ENCODE measurements at places on chromosomes 12 and 14.

DNA sequence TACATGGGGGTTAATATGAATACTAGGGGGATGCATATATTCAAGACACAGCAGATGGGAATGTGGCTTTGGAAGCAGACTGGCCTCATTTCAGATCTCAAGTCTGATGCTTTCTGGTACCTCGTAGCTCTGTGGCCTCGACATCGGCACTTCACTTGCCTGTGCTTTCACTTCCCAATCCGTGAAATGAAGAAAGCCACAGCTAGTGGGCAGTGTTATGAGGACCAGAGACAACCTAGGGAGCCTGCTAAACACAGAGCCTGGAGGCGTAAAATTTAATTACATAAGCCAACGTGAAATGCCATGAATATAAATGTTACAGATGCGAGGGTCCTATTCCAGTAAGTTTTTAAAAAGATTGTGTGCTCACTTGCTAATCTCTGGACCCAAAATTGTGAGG, 286.0 kb downstream of the TMEM132D start:
- no peaks in the 10 kb centered on the region for H3K36me3 ChIP-seq
- no peak overlapping the region for H3K4me3 ChIP-seq
- H3K4me1 ChIP-seq = no peaks in the 10 kb centered on the region
- H3K27ac ChIP-seq = no peak overlapping the region
- no peaks in the 10 kb centered on the region for H3K27me3 ChIP-seq

DNA sequence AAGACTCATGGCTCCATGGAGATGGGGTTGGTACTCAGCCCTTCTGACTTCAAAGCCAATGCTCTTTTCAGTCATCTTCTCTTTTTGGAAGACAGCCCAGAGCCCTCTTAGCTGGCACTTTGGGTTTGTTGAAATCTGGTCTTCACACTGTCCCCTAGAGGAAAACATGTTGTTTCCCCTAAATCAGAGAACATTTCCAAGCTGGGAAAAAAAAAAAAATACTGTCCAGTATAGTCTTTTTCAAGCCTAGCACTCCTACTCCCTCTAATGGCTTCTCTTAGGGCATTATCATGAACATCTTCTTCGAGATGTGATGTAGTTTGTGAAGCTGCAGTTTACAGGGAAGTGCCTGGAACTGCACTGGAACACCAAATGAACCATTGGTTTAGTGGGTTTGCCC, 3.0 kb upstream of the ZC3H14 start:
- H3K36me3 ChIP-seq = no peaks in the 10 kb centered on the region
- H3K27me3 ChIP-seq = no peaks in the 10 kb centered on the region
- H3K4me1 ChIP-seq = peaks cover 17% of the 10 kb centered on the region
- no peak overlapping the region for H3K27ac ChIP-seq
- DNase-seq = no peak

GRCh38 chr12:130967636-130968035, 13.9 kb downstream of the ADGRD1 start:
- H3K36me3 ChIP-seq = no peaks in the 10 kb centered on the region
- H3K4me1 ChIP-seq = no peaks in the 10 kb centered on the region
- no peaks in the 10 kb centered on the region for H3K27me3 ChIP-seq
- H3K27ac ChIP-seq = no peak overlapping the region

DNA sequence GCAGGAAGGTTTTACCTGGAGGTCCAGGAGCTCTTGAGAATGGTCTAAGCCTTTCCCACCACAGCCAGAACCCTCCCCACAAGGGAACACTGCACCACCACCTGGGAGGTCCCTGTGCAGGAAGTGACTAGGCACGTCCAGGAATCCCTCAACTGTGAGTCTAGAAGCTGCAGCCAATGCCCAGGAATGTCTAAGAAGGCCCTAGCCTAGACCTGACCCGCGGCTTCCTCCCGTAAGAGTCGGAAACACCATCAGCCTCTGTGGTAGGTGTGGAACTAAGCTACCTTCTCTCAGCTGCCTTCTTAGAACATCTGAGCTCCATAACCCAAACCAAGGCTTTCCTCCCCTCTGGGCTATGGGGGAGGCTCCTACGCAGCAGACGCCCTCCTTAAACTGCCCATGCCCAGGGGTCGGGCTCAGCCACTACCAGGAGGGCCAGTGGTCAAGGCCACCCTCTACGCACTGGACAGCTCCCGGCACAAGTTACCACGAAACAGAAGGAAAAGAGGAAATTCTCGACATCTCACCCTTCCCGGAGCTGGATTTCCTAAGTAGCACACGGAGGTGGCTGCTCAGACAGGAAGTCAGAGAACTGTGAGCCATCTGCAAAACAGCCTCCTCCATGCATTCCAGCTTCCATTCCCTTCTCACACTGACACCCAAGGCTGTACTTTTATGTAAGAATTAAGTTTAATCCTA, 25.5 kb downstream of the ZFYVE21 start:
- peaks cover 30% of the 10 kb centered on the region for H3K4me1 ChIP-seq
- H3K4me3 ChIP-seq = no peak overlapping the region
- H3K36me3 ChIP-seq = no peaks in the 10 kb centered on the region
- no peaks in the 10 kb centered on the region for H3K27me3 ChIP-seq

- H3K27ac ChIP-seq = no peak overlapping the region
- no peak for DNase-seq
- H3K36me3 ChIP-seq = no peaks in the 10 kb centered on the region
- H3K27me3 ChIP-seq = no peaks in the 10 kb centered on the region
These were observed 429.1 kb downstream of the RAD51B start for GRCh38 chr14:68248481-68249255.

- DNase-seq = no peak
- no peaks in the 10 kb centered on the region for H3K27me3 ChIP-seq
- H3K27ac ChIP-seq = no peak overlapping the region
- no peak overlapping the region for H3K4me3 ChIP-seq
- no peaks in the 10 kb centered on the region for H3K4me1 ChIP-seq
- no peaks in the 10 kb centered on the region for H3K36me3 ChIP-seq
These were observed 800.5 kb downstream of the NRXN3 start for GRCh38 chr14:78970677-78971076.

- H3K4me3 ChIP-seq = no peak overlapping the region
- H3K27ac ChIP-seq = no peak overlapping the region
- DNase-seq = no peak
These were observed 9.1 kb upstream of the MSI1 start for GRCh38 chr12:120378036-120378435.

GRCh38 chr12:87930033-87930432, 99.2 kb downstream of the C12orf50 start:
- DNase-seq = no peak
- H3K4me3 ChIP-seq = no peak overlapping the region
- H3K4me1 ChIP-seq = no peaks in the 10 kb centered on the region
- H3K27me3 ChIP-seq = no peaks in the 10 kb centered on the region

DNA sequence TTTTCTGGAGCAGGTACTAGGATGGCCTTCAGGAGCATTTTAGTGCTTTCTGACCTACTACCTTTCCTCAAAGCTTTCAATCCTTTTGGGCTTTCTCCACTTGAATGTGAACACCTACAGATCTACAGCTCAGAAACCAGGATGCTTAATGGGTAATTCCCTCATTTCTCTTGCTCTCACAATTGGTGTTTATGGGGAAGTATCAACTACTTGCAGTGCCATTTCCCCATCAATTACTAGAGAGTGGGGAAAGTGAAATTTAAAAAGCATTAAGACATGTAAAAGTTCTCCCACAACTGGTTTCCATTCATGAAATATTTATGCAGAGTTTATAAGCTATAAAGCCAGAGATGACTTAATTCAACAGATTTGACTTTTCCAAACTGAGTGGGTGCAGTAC, 2.1 kb upstream of the YY1 start:
- no peak overlapping the region for H3K27ac ChIP-seq
- no peaks in the 10 kb centered on the region for H3K36me3 ChIP-seq
- H3K27me3 ChIP-seq = no peaks in the 10 kb centered on the region
- DNase-seq = no peak
- H3K4me1 ChIP-seq = peaks cover 22% of the 10 kb centered on the region

Data from testis (tissue), 5 donors.